T-helper 9 cell (primary cell): ENCODE measurements at places on chromosomes 16 and 17.

DNA sequence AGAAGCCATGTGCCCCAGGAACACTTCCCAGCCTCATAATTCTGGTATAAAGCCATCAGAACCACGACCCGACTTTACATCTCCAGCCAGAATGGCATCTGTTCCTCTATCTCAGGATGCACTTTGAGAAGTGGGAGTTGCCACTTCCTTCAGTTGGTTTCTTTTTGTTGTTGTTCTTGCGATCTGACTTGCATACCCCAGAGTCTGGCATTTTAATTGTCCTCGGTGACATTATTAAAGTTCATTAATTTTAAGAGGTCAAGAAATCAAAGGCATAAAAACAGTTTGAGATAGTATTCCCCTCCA, 13.5 kb downstream of the MARCHF10 start:
- no peak for DNase-seq

- DNase-seq: no peak
Measured at GRCh38 chr16:85227946-85228862, 115.9 kb upstream of the CIBAR2 start.

DNA sequence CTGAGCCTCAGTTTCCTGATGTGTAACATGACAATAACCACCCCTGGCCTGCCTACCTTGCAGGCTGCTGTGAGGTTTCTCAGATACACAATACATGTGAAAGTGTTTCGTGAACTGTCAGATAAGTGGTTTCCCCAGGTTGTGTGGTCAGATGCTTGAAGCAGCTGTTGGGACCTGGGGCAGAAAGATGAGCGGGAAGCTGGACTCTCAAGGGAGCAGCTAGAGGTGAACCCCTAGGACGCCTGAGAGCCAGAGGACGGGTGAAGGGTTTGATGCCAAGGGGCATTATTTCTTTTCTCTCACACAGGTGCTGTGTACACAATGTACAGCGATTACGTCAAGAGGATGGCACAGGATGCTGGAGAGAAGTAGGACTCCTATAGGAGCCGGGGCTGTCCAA, 2.3 kb downstream of the HIGD1B start:
- DNase-seq: no peak

GRCh38 chr16:795580-796229, 4.8 kb downstream of the GNG13 start:
- no peak for DNase-seq

- DNase-seq: no peak
Measured at GRCh38 chr17:40519089-40519775, 17.8 kb upstream of the TNS4 start.

DNA sequence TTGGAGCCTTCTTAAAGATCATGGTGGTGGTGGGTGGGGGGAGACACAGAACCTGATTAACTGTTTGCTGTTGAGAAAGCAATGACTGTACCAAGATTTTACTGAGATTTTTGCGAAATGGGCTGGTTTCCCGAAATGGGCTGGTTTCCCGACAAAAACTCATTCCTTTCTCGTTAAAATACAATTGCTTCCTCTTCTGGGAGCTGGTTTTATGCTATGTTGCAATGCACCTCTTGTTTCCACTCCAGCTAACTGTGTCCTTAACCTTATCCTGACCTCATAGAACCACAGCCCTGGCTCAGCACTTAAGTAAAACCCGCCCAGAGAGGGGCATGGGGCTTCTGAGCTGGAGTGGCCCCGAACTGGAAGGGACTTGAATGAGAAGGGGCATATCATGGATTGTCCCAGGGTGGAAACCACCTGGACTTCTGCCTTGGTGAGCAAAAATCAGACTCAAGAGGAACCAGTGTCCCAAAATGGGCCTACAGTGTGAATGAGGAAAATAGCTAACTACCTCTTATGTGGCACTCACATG, 20.9 kb downstream of the FAM20A start:
- DNase-seq: no peak

- DNase-seq: no peak
Measured at GRCh38 chr17:78131172-78132083, 857 bp downstream of the TMC8 start.

- DNase-seq: no peak
Measured at GRCh38 chr16:13120091-13120490, 218.7 kb downstream of the SHISA9 start.

DNA sequence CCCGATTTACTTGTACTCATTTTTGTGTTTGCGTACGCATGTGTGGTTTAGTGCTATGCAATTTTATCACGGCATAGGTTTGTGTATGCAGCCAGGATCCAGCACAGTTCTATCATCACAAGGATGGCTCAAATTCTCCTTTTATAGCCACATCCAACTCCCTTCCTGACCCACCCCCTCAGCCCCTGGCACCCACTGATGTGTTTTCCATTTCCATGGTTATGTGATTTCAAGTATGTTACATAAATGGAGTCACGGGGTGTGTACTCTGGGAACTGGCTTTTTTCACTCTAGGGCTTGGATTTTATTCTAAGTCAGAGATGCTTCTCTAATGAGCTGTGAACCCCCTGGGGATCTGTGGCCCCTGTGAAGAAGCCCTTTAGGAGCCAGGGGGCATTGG, 16.8 kb downstream of the IL4R start:
- no peak for DNase-seq
